ENCODE measurements at places on chromosomes 6 and 20. TPM values are rescaled to one million over a fixed set of nuclear protein-coding genes. Genes with fewer than 3 reads are reported as not detected.

The IRAK1BP1 gene
- total RNA-seq = 5.5 TPM

The MOG gene
- total RNA-seq = not detected

The NKX2-4 gene
- total RNA-seq = not detected

The BHLHE23 gene
- total RNA-seq = not detected

The TRIM10 gene
- not detected for total RNA-seq

DNA sequence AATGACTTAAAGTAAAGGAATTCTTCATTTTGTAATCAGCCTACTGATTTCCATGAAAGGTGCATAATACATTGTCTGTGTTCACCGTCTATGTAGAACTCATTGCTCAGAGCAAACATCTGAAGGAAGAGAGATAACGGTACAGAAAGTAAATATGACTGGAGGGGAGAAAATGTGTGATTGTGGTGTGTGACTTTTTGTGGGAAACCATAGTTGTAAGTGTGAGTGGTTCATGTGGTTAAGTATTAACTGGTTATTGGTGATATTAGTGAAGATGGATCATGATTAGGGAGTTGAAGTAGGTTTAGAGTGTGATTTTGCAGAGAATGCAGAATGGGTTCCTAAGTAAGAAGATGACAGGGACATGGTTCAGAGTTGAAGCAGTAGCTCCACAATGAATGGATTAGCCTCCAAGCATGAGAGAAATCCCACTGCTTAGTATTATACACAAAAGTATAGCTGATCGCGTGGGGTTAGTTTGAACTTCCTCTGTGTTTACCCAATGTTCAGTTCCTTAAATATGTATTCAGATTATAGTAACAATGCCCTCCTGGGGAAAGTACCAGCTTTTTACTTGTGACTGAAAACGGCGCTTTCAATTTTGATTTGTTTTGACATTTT lies 368.9 kb downstream of the UTRN start:
- no peaks in the 10 kb centered on the region for H3K4me1 ChIP-seq
- no peak overlapping the region for H3K27ac ChIP-seq

DNA sequence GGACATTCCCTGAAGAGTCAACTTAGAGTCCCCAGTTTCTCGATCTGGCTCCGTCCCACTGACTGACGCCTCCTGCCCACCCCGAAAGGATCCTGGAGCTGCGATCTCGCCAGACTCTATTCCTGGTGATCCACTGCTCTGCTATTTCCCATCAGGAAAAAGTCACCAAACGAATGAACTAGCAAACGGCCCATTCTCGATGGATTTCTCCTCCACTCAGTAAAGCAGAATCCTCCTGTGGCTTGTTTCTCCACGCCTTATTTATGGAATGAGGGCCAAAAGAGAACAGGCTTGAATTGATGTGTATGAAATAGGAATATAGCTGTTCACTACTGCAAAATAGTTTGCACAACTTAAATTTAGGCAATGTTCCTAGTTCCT lies 5.4 kb downstream of the NKX2-4 start:
- H3K4me3 ChIP-seq = no peak overlapping the region
- no peak for DNase-seq
- H3K27me3 ChIP-seq = peaks cover 7% of the 10 kb centered on the region
- no peak overlapping the region for H3K27ac ChIP-seq
- H3K4me1 ChIP-seq = peaks cover 5% of the 10 kb centered on the region

DNA sequence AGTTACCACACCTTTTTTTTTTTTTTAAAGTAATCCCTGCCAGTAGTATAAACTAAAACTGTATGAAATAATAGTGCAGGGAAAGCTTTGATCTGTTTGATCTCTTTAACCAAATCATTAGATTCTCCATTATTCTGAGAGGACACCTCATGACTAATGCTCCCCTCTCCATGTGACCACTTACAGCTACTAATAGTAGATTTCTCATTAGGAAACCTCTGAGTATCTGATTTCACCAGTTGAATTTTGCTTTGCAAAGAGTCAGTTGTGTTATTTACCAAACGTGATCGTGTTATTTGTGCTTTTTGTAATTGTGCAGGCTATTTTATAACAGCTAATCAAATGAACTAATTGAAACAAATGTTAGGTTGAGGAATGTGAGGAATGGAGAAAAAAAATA lies 12.5 kb downstream of the CASP8AP2 start:
- no peaks in the 10 kb centered on the region for H3K27me3 ChIP-seq
- no peaks in the 10 kb centered on the region for H3K36me3 ChIP-seq
- no peak overlapping the region for H3K27ac ChIP-seq
- no peak overlapping the region for H3K4me3 ChIP-seq
- H3K4me1 ChIP-seq = peaks cover 2% of the 10 kb centered on the region

DNA sequence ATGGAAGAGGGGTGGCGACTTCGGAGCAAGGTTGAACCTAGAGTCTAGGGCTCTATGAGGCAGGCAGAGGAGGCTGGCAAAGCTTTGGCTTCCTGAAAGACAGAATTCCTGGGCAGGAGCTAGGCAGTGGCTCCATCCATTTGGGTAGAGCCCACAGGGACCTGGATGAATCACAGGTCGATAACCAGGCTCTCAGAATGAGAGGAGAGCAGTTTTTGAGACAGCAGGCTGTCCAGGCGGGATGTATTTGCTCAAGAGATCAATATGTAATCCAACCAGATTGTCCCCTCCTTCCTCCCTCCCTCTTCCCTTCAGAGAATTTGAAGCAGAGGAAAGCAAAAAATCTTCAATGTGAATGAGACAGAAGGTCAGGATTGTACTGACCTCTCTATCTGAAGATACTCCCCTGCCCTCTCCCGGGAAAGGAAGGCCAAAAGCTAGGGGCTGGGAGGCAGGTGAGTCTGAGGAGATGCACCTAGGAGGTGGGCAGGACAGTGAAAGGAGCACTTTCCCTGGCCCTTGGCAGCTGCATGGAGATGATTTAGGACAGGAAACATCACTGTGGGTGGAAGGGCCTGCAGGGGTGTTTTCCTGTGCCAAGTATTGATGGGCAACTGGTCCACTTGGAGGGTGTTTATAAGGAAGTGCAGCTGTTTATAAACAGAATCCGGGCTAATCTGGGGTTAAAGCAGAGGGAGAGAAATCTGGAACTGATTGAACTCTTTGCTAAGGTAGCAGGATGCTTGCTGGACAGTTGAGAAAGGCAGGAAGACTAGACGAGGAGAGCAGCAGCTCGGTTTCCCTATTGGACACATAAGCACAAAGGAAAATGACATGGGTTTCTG lies 212.4 kb upstream of the LRFN2 start:
- H3K36me3 ChIP-seq = no peaks in the 10 kb centered on the region
- H3K27me3 ChIP-seq = no peaks in the 10 kb centered on the region
- H3K4me1 ChIP-seq = no peaks in the 10 kb centered on the region
- H3K4me3 ChIP-seq = no peak overlapping the region

GRCh38 chr6:9593554-9593953 lies 821.3 kb downstream of the TFAP2A start:
- H3K27ac ChIP-seq = no peak overlapping the region
- no peak for DNase-seq
- H3K4me1 ChIP-seq = no peaks in the 10 kb centered on the region

- H3K4me1 ChIP-seq = no peaks in the 10 kb centered on the region
- no peak for DNase-seq
- H3K4me3 ChIP-seq = no peak overlapping the region
- no peaks in the 10 kb centered on the region for H3K36me3 ChIP-seq
Observed at GRCh38 chr6:157292202-157292601, 31.1 kb downstream of the TMEM242 start.

Measured in ovary (tissue), 10 donors.